ENCODE measurements at places on chromosomes 2 and 18. TPM values are rescaled to one million over a fixed set of nuclear protein-coding genes. Genes with fewer than 3 reads are reported as not detected.

The COL4A3 gene
- 0.39 TPM for total RNA-seq

The G6PC2 gene
- total RNA-seq: not detected

The AGAP1 gene
- 2.9 TPM for total RNA-seq

The GCKR gene
- total RNA-seq: not detected

The C2orf66 gene
- 0.38 TPM for total RNA-seq

The VIT gene
- not detected for total RNA-seq

The C2orf78 gene
- not detected for total RNA-seq

The BUB1 gene
- total RNA-seq: 80.8 TPM

The KCNG2 gene
- total RNA-seq: not detected

The GCG gene
- not detected for total RNA-seq

The ITGAV gene
- 11.8 TPM for total RNA-seq

The ABCG5 gene
- total RNA-seq: not detected

The GALM gene
- total RNA-seq: 97.8 TPM

The HNMT gene
- total RNA-seq: not detected

The MBD1 gene
- 88.5 TPM for total RNA-seq

The LHCGR gene
- total RNA-seq: not detected

The CD28 gene
- total RNA-seq: 206 TPM

DNA sequence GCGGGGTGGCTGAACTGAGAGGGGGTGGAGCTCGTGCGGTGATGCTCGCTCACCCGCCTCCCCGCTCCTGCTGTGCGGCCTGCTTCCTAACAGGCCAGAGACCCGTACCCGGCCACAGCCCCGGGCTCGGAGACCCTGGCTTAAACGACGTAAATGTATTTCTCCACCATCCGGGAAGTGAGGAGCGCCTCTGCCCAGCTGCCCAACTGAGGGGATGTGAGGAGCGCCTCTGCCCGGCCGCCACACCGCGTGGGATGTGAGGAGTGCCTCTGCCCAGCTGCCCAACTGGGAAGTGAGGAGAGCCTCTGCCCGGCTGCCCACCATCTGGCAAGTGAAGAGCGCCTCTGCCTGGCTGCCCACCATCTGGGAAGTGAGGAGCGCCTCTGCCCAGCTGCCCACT lies 110.6 kb downstream of the HS6ST1 start:
- H3K36me3 ChIP-seq: no peaks in the 10 kb centered on the region
- no peaks in the 10 kb centered on the region for H3K4me1 ChIP-seq
- H3K27me3 ChIP-seq: peaks cover 5% of the 10 kb centered on the region
- H3K27ac ChIP-seq: no peak overlapping the region

DNA sequence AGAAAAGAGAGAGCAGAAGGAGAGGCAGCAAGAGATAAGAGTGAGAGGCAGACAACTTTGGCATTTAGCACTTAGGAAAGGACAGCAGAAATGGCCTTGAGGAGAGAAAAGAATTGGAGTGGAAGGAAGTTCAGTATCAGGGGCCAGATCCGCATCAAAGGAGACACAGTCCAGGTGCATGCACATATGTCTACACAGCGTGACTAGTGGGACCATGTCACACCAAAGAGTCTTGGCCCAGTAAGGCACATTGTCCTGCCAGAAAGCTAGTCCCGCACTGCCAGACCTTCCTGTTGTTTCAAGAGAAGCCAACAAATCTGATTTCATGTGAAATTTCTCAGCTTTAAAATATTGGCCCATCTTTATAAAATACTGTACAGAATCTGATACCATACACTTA lies 8.5 kb upstream of the STK39 start:
- no peaks in the 10 kb centered on the region for H3K27me3 ChIP-seq
- no peak for DNase-seq
- H3K27ac ChIP-seq: no peak overlapping the region

- H3K4me1 ChIP-seq: peaks cover 31% of the 10 kb centered on the region
- no peak overlapping the region for H3K4me3 ChIP-seq
- H3K27ac ChIP-seq: no peak overlapping the region
- peak; percentile 16 for DNase-seq
Measured at GRCh38 chr2:10544252-10544651, 96.1 kb upstream of the ODC1 start.

GRCh38 chr2:28074137-28074536 lies 183.6 kb downstream of the BABAM2 start:
- no peak for DNase-seq
- H3K4me1 ChIP-seq: no peaks in the 10 kb centered on the region
- H3K27me3 ChIP-seq: no peaks in the 10 kb centered on the region
- H3K4me3 ChIP-seq: no peak overlapping the region
- H3K36me3 ChIP-seq: no peaks in the 10 kb centered on the region

DNA sequence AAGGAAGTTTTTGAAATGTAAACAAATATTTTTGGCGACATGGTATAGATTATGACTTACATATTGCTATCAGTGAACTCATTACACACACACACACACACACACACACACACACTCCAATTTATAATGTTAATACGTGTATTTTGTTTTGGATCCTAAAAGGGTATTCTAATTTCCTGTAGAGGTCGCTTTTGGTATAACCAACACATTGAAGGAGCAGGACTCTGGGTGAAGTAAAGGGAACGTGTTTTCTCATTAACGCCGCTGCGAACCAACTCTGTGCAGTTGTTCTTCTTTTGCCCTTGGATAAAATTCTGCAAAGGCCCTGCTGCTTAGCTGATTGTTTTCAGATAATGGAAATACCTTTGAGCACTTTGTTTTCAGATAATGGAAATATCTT lies 190.4 kb downstream of the PMAIP1 start:
- no peaks in the 10 kb centered on the region for H3K27me3 ChIP-seq
- no peak for DNase-seq
- H3K4me3 ChIP-seq: no peak overlapping the region
- no peak overlapping the region for H3K27ac ChIP-seq

GRCh38 chr2:29627279-29627711 lies 294.1 kb downstream of the ALK start:
- DNase-seq: no peak
- no peak overlapping the region for H3K27ac ChIP-seq
- H3K27me3 ChIP-seq: peaks cover 5% of the 10 kb centered on the region
- H3K4me3 ChIP-seq: no peak overlapping the region
- no peaks in the 10 kb centered on the region for H3K4me1 ChIP-seq

GRCh38 chr18:3604498-3605408 lies 154.8 kb downstream of the TGIF1 start:
- H3K4me1 ChIP-seq: peaks cover 13% of the 10 kb centered on the region
- DNase-seq: peak; percentile 57

GRCh38 chr2:100192825-100193224 lies 50.4 kb upstream of the AFF3 start:
- no peaks in the 10 kb centered on the region for H3K36me3 ChIP-seq
- H3K27me3 ChIP-seq: no peaks in the 10 kb centered on the region
- no peak overlapping the region for H3K4me3 ChIP-seq
- no peak for DNase-seq
- no peaks in the 10 kb centered on the region for H3K4me1 ChIP-seq
- no peak overlapping the region for H3K27ac ChIP-seq

- H3K27ac ChIP-seq: no peak overlapping the region
- peaks cover 9% of the 10 kb centered on the region for H3K27me3 ChIP-seq
- H3K4me3 ChIP-seq: no peak overlapping the region
- no peaks in the 10 kb centered on the region for H3K4me1 ChIP-seq
Measured at GRCh38 chr18:47719096-47719780, 211.2 kb downstream of the SMAD2 start.

- DNase-seq: no peak
- no peak overlapping the region for H3K4me3 ChIP-seq
- no peaks in the 10 kb centered on the region for H3K36me3 ChIP-seq
- H3K4me1 ChIP-seq: peaks cover 5% of the 10 kb centered on the region
Measured at GRCh38 chr18:3791238-3791637, 341.3 kb downstream of the TGIF1 start.

GRCh38 chr2:83705146-83705545 lies 753.9 kb downstream of the SUCLG1 start:
- DNase-seq: no peak
- no peak overlapping the region for H3K4me3 ChIP-seq
- H3K27me3 ChIP-seq: no peaks in the 10 kb centered on the region
- H3K27ac ChIP-seq: no peak overlapping the region

- H3K27ac ChIP-seq: no peak overlapping the region
- DNase-seq: no peak
- H3K4me1 ChIP-seq: peaks cover 94% of the 10 kb centered on the region
- peaks cover 2% of the 10 kb centered on the region for H3K36me3 ChIP-seq
- peak overlapping the region; percentile 90 for H3K4me3 ChIP-seq
Measured at GRCh38 chr18:13269013-13269280, 50.4 kb downstream of the LDLRAD4 start.

DNA sequence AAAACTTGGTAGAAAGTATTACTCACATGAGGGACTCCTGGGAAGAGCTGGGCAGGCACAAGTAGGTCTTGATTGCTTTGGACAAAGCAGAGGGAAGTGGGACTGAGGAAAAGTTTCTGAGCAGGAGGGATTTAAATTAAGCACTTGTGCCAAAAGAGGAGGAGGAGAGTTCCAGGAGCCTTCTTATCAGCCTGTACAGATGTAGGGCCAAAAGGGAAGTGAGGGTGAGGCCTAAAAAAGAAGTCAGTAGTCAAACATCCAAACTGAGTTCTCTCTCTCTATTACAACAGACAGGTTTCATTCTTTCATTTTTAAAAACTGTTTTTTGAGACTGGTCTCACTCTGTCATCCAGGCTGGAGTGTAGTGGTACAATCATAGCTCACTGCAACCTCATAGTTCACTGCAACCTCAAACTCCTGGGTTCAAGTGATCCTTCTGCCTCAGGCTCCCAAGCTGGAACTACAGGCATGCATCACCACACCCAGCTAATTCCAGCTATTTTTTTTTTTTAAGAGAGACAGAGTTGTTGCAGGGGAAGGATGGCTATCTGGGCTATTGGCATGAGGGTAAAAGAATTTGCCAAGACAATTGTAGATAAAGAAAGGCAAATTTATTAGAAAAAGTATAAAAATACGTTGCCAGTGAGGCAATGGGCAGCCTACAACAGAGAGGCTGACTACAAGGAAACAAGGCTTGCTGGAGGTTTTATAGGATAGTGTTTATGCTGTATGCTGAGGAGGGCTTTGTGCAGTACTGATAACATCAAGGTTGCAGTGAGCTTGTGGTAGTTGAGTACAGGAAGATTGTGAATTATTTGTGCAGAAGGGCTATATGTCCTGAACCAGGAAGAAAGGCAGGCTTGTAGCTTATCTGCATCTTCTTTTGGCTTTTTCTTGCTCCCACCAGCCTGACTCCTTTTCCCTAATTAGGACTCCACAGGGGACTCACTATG lies 29.0 kb downstream of the CFAP210 start:
- H3K4me3 ChIP-seq: no peak overlapping the region
- no peak for DNase-seq
- H3K36me3 ChIP-seq: peaks cover 1% of the 10 kb centered on the region
- H3K4me1 ChIP-seq: no peaks in the 10 kb centered on the region

GRCh38 chr2:163247156-163247846 lies 408.7 kb upstream of the KCNH7 start:
- no peaks in the 10 kb centered on the region for H3K27me3 ChIP-seq
- no peaks in the 10 kb centered on the region for H3K36me3 ChIP-seq
- no peak for DNase-seq
- no peaks in the 10 kb centered on the region for H3K4me1 ChIP-seq
- H3K27ac ChIP-seq: no peak overlapping the region

- peaks cover 7% of the 10 kb centered on the region for H3K27me3 ChIP-seq
- H3K27ac ChIP-seq: no peak overlapping the region
Measured at GRCh38 chr2:20141056-20141762, 83.7 kb downstream of the SDC1 start.

- H3K27ac ChIP-seq: peak overlapping the region; percentile 20
- H3K4me3 ChIP-seq: peak overlapping the region; percentile 96
- H3K4me1 ChIP-seq: peaks cover 21% of the 10 kb centered on the region
Measured at GRCh38 chr2:240134466-240134865, 1.6 kb downstream of the COPS9 start.

- H3K4me3 ChIP-seq: peak overlapping the region; percentile 39
- H3K4me1 ChIP-seq: peaks cover 82% of the 10 kb centered on the region
Measured at GRCh38 chr2:239225371-239225851, 175.4 kb downstream of the HDAC4 start.

GRCh38 chr2:27795093-27795834 lies 23.7 kb downstream of the MRPL33 start:
- H3K27me3 ChIP-seq: no peaks in the 10 kb centered on the region
- no peak for DNase-seq
- H3K4me1 ChIP-seq: peaks cover 8% of the 10 kb centered on the region
- no peaks in the 10 kb centered on the region for H3K36me3 ChIP-seq

GRCh38 chr2:142870526-142870925 lies 6.9 kb upstream of the KYNU start:
- H3K4me3 ChIP-seq: no peak overlapping the region
- no peak for DNase-seq
- no peaks in the 10 kb centered on the region for H3K36me3 ChIP-seq
- H3K27me3 ChIP-seq: no peaks in the 10 kb centered on the region

- peaks cover 86% of the 10 kb centered on the region for H3K27me3 ChIP-seq
- H3K4me1 ChIP-seq: peaks cover 3% of the 10 kb centered on the region
- H3K4me3 ChIP-seq: no peak overlapping the region
- H3K36me3 ChIP-seq: no peaks in the 10 kb centered on the region
Measured at GRCh38 chr2:218990612-218991011, 2.6 kb downstream of the CRYBA2 start.

DNA sequence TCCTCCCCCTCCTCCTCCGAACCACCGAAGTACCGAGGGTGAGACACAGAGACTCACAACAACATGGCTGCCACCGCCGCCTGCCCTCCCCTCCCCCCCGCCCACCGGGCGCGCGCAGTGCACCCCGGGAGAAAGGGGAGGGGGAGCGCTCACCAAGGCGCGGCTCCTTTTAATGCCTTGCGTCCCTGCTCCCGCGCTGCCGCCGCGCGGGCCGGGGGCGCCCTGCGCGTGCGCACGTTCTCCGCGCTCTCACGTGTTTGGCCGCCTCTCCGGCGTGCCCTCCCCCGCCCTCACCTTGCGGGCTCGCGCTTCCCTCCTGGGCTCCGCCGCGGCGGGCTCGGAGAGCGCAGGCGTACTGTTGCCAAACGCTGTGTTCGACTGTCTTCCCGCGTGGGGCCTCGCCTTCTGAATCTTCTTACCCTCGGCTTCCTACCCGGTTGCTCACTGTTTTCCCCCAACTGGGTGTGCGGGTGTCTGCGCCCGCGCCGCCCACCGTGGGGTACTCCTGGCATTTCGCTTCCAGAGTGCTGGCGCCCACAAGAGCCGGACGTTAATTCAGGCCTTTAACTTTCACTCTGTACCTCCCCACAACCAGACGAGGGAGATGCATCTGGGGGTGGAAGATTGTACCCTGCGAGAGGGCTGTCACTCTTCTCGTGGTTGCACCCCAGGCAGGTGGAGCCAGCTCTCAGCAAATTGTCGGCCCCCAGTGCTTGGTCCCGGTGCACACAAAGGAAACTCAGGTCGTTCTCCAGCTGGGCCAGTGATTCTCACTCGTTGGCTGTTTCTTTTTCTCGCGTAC lies at the start of gene PUM2:
Gene PUM2 (minus strand): TSS at position 92 of the 802 bp plus-strand sequence. CDS start 23,484 bp downstream, outside the sequence.
- peaks cover 13% of the 10 kb centered on the region for H3K36me3 ChIP-seq
- H3K27me3 ChIP-seq: no peaks in the 10 kb centered on the region
- H3K27ac ChIP-seq: peak within 1 kb of the TSS; percentile 96
- peaks cover 37% of the 10 kb centered on the region for H3K4me1 ChIP-seq
- peak; percentile 97 for DNase-seq
